Activated CD8-positive, alpha-beta memory T cell treated with anti-CD3 and anti-CD28 coated beads for 1 hour (primary cell): ENCODE measurements at places on chromosomes 16 and 17.

GRCh38 chr17:2481760-2482159 is 29.9 kb downstream of the METTL16 start:
- DNase-seq: no peak

DNA sequence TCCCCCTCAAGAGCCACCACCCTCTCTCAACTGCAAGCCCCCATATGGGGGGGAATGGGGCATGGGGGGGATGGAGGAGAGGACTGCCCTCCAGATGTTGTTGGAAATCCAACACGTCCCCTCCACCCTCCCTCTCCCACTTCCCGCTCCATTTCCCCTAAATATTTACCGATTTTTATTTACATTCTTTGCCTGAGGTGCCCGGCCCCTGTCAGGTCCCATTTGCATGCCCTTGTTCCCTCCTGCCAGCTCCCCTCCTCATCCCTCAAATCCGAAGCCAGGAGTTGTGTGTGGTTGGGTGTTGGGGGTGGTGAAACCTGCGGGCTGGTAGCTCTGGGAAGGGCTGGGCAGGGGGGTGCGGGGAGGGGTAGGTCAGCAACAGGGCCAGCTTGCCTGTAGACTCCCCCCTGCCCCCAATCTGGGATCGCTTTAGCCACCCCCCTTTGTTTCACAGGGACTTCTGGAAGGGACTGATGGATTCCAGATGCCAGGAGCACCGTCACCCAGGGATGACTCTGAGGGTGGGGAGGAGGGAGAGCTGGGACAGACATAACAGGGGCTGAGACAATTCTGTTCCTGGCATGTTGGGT is 39.7 kb upstream of the NGFR start:
- DNase-seq: no peak

DNA sequence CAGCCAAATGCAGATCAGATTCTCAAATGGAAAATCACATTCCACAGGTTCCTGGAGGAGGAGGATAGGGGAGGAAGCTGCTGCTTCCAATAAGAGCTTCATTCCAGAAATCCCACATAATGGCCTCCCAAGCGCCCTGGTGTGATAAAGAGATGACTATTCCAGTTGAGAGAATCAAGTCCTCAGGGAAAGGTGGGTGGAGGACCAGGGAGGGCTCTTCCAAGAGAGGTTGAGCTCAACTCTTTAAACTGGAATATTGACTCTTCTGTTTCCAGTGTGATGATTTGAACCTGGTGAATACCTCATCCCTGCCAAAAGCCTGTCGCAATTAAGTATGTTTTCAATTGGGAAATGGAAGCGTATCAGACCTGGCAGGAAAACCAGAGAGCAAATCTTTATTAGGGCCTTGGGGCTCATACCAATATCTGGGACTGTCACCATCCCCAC is 81.4 kb upstream of the DYNLRB2 start:
- no peak for DNase-seq

DNA sequence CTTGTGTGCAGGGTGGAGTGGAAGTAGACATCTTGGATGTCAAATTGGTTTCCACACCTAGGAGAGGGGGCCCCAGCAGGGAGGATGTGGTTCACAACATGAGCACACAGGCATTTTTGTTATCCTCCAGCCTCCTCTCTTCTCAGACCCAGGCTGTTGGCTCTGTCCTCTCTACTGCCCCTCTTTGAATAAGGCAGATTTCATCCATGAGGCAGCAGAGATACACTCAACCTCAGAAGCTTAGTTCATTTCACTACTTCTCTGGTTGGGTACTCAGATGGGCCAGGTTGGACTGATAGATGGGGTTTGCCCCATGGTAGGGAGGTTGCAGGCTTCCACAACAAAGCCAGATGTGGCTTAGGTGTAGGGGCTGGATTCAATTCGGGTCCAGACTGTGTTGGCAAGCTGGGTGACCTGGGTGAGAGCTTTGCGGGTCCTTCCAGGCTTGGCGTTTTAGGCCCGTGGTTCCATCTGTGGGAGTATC is 22.2 kb upstream of the NFATC3 start:
- DNase-seq: no peak

DNA sequence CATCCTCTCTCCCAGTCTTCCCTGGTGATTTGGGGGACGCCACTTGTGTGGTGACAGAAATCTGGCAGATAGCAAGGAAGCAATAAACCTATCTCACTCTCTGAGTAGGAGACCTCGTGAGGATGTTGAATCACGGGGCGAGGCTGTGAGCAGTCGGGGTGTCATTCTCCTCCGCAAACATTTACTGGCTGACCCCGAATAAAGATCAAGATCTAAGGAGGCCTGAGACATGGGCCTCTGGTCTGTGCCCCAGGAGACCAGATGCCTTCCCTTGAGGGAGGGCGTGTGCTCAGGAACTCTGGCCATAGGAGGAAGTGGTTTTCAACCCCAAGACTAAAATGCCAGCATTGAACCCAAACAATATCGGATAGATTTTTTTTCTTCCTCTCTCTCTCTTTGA is 53.1 kb downstream of the FOXL1 start:
- no peak for DNase-seq

GRCh38 chr17:83125515-83126274 is 46.3 kb downstream of the METRNL start:
- no peak for DNase-seq

GRCh38 chr17:80097127-80097621 is 4.2 kb upstream of the GAA start:
- no peak for DNase-seq
